ENCODE measurements at places on chromosomes 6 and 20. TPM values are rescaled to one million over a fixed set of nuclear protein-coding genes. Genes with fewer than 3 reads are reported as not detected.

DNA sequence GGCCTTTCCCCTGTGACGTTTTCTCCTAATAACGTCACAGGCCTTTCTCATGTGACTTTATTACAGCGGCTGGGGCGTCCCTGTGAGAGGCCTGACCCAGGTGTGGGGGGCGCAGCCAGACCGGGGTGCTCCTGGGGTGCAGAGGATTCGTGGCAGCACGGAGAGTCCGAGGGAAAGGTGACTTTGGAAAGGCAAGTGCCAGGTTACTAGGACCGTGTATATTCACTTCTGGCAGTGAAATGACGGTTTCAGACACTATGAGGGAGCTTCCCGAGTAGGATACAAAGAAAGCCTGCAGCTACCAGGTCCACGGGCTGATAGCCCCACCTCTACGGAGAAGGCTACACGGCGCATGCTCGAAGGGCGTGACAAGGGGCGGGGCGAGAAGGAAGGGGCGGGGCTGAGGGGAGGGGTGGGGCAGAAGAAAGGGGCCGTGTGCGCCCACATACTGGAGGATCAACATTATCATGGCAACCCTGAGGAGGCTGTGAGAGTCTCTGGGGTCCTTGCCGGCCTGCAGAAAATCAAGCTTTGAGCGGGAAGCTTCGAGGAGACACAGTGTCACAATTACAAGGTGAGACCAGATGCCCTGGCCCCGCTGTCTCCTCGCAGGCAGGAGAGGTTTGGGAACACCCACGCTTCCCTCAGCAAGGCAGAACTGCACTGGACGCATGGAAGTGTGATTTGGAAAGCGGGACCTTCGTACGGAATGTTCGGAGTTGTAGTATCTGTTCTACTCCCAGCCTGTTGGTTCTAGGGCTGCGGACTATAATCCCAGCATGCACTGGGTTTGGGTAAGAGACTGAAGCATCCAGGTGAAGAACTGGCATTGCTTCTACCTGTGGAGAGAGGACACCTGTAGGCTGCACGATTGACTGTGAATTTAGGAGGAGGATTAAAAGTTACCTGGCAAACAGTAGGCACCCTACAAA lies 54.4 kb upstream of the ZNF337 start:
- peak overlapping the region; percentile 60 for H3K4me3 ChIP-seq
- peaks cover 10% of the 10 kb centered on the region for H3K4me1 ChIP-seq
- DNase-seq = peak; percentile 59
- 0 out of 2 replicates have a peak overlapping the region, but pooled peaks have one; percentile 43 for H3K27ac ChIP-seq
- no peaks in the 10 kb centered on the region for H3K36me3 ChIP-seq

DNA sequence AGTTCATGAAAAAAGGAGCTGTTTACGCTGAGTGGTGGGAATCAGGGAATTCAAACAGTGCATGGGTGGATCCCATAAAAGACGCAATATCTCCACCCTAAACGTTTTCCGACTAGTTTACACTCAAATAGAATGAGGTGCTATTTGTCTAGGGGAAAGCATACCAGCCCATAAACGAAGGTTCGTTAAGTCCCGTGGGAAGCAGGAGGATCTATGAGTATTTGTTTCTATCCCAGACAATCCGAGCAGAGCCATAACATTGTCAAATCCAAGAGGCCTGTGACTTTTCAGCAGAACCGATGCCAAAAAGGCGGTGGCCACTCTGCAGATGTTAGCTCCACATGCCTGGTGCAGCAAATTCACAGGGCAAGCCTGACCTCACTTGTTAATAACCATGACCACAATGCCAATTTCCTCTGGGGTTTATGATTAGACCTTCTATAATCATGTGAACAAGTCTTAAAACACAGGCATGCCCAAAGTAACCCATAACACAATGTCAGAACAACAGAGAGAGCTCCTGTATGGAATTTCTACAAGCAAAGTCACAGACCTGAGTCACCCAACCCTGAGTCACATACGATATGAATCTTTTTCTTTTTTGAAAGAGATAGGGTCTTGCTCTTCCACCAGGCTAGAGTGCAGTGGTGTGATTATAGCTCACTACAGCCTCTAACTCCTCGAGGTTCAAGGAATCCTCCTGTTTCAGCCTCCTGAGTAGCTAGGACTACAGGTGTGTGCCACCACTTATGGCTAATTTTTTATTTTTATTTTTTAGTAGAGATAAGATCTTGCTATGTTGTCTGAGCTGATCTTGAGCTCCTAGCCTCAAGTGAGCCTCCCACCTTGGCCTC lies 123.3 kb downstream of the KIF13A start:
- no peaks in the 10 kb centered on the region for H3K27me3 ChIP-seq
- H3K27ac ChIP-seq = peak overlapping the region; percentile 19
- no peak overlapping the region for H3K4me3 ChIP-seq
- DNase-seq = no peak
- no peaks in the 10 kb centered on the region for H3K36me3 ChIP-seq

GRCh38 chr20:38355161-38356012 lies 9.1 kb downstream of the LBP start:
- H3K27me3 ChIP-seq = no peaks in the 10 kb centered on the region
- peak; percentile 38 for DNase-seq
- no peaks in the 10 kb centered on the region for H3K36me3 ChIP-seq
- H3K27ac ChIP-seq = no peak overlapping the region
- H3K4me1 ChIP-seq = peaks cover 36% of the 10 kb centered on the region
- H3K4me3 ChIP-seq = no peak overlapping the region

DNA sequence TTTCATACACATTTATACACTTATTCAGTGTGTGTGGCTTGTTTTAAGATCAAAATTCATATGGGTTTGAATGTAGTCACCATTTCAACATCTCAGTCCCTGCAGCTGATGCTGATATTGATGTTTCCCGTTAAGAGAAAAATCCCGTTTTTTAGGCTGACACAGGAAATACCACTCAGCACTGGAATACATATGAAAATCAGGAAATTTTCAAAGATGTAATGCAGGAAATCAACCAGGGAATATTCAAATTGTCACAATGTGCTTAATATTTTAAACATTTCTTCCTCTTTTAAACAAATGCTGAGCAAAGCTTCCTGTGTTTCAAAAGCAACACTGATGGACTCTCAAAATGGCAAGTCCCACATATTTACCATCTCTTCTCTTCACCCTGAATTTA lies 94.5 kb upstream of the MARCKS start:
- H3K27me3 ChIP-seq = peaks cover 3% of the 10 kb centered on the region
- no peaks in the 10 kb centered on the region for H3K36me3 ChIP-seq
- no peak overlapping the region for H3K27ac ChIP-seq
- H3K4me1 ChIP-seq = peaks cover 15% of the 10 kb centered on the region

DNA sequence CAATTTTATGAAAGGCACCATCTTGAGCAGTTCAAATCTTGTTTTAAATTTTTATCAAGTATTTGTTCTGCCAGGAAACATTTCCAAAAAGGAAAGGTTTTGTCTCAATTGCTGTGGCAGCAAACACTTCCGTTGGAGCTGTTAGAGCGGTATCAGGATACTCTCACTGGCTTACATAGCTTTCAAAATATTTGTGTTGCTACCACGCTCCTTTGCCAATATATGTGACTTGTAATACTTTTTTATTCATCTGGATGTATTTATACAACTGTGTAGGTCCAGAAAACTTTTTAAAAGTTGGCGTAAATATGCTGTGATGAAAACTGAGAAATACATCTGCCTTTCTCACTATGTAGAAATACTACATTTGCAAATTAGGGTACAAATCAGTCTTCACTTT lies 37.8 kb upstream of the NHSL1 start:
- no peak overlapping the region for H3K27ac ChIP-seq
- no peak overlapping the region for H3K4me3 ChIP-seq
- DNase-seq = no peak
- H3K4me1 ChIP-seq = peaks cover 49% of the 10 kb centered on the region
- no peaks in the 10 kb centered on the region for H3K27me3 ChIP-seq

GRCh38 chr6:82022614-82023129 lies 224.9 kb downstream of the IBTK start:
- H3K27ac ChIP-seq = no peak overlapping the region
- H3K27me3 ChIP-seq = no peaks in the 10 kb centered on the region
- H3K4me3 ChIP-seq = no peak overlapping the region
- no peaks in the 10 kb centered on the region for H3K36me3 ChIP-seq
- no peak for DNase-seq
- H3K4me1 ChIP-seq = peaks cover 4% of the 10 kb centered on the region

RGS17 gene
- 7.4 TPM for total RNA-seq

LRP11 gene
- 19.8 TPM for total RNA-seq
